NCI-H2227 treated with DMSO at 0.1 percent for 48 hours (cell line): ENCODE measurements at places on chromosomes 5 and 9.

GRCh38 chr5:34552686-34553085, 103.4 kb upstream of the RAI14 start:
- DNase-seq: no peak

GRCh38 chr5:169804861-169805260, 167.8 kb downstream of the DOCK2 start:
- no peak for DNase-seq

GRCh38 chr5:78765116-78765515, 116.5 kb upstream of the LHFPL2 start:
- no peak for DNase-seq

DNA sequence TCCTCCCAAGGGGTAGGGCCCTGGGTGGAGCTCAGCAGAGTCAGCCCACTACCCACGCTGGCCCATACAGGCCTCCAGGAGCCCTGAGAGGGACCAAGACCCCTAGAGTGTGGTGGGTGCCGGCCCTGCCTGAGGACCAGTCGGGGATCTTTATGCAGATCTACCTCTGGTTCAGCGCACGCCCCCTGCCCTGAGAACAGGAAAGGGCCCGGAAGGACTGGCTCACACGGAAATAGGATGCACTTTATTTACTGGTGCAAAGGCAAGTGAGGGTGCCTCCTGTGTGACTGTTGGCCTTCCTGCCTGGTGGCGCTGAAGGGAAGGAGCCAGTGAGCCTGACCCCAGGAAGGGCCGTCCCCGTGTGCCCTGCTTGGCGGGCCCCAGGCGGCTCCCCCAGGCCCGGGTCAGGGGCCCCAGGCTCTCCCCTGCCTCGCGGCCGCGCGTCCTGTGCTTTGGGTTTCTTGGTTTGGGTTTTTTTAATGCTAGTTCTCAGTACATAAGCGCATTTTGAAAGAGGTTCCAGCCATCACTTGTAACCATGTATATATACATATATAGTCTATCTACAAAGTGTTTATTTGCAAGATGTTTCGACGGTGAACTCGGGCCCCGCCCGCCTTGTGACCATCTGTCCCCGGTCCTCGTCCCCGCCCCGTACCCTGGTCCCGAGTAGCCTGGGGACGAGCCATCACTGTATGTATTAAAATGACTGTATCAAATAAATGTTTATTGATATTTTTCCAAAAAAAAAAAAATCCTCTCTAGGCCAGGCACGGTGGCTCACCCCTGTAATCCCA, 76.4 kb upstream of the ROR2 start:
- no peak for DNase-seq

GRCh38 chr5:128144491-128144890, 60.9 kb downstream of the SLC12A2 start:
- DNase-seq: no peak

DNA sequence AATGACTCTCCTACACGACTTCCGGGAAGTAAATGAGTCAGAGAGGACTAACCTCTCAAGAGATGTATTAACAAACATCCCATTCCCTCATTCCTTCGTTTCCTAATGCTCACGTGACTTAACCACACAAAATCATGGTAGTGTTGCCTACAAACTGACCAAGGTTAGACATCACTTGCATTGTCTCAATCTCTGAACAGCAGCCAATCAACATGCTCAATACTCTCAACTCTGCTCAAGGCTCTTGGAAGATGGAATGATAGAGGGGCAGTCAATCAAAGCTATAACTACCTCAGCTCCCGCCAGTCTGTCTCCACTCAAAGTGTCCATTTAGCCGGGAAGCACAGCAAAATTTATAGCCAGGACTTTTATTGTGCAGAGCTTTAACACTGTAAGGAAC, 143.8 kb upstream of the PIK3R1 start:
- DNase-seq: peak; percentile 66

DNA sequence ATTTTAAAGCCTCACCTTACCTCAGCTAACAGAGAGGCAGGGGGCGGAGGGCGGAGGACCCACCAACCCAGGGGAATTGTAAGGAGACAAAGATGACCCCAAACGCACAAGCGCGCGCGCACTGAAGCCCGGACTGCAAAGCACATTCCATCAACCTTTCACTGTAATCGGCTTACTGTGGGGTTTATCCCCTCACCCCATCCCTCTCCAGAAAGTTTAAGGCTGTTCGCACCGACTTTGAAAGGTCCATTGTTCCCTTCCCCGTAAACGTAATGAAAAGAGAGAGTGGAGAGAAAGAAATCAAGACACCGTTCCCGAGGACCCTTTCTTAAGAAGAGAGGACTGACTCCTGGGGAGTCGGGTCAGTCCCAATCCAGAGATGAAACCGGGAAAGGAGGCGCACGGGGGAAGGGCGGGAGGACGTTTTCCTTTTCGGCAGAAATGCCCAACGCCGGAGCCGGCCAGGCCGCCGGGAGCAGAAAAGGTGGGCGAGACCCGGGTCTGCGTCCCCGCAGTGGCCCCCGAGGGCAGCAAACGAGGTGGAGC, 464 bp downstream of the CEMIP2 start:
- no peak for DNase-seq

- DNase-seq: no peak
Measured at GRCh38 chr9:122929796-122930354, 1.4 kb downstream of the ZBTB26 start.

DNA sequence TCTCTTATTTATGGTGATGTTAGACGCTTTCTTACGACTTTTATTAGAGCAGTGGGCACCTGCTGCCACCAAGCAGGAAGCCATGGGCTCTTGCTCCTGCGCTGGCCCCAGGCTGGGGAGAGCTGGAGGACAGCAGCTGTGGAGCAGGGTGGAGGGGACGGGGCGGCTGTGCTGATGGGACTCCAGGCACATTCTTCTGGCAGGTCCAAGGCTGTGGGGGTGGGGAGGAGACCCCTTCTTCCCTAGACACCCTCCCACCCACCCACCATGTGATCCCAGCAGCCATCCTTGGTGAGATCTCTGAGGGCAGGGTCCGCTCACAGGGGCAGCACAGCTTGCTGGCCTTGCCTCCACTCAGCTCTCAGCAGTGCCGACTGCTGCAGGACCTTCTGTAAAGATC, 192.6 kb upstream of the IRX4 start:
- no peak for DNase-seq

DNA sequence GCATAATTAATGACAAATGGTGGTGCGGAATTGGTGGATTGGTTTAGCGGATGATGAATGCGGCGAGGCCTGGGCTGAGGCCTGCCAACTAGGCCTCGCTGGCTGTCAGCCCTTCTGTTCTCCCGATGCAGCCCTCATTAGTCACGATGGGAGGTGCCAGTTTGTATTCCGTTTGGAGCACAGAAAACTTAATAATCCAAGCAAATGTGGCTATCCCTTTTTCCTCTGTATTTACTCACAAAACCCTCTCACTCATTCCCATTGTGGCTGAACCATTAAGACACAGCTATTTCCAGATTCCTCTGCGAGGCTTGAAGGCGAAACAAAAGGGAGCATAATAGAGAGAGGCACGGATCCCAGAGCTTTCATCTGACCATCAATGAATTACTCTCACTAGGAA, 114.3 kb downstream of the MVB12B start:
- DNase-seq: peak; percentile 27

DNA sequence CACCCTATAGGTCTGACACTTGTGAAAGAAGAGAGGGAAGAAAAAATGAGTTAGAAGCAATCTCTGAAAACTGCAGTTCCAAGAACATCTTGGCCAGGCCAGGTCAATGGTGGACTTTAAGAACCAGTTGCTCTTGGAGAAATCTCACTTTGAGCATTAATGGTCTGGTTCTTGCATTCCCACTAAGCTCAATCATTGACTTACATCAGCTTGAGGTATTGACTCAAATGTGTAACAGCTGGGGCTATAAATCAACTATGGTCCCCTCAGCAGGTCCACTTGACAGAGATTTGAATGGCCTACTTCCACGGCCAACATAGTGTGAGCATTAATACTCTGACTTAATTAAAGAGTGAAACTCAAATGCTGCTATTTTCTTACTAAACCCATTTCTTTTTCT, 357.8 kb upstream of the RGMB start:
- no peak for DNase-seq

GRCh38 chr5:1208743-1209488, 7.5 kb downstream of the SLC6A19 start:
- DNase-seq: no peak

GRCh38 chr5:68140763-68141162, 74.8 kb upstream of the PIK3R1 start:
- no peak for DNase-seq

GRCh38 chr9:71514344-71514975, 253.9 kb downstream of the CEMIP2 start:
- DNase-seq: no peak

DNA sequence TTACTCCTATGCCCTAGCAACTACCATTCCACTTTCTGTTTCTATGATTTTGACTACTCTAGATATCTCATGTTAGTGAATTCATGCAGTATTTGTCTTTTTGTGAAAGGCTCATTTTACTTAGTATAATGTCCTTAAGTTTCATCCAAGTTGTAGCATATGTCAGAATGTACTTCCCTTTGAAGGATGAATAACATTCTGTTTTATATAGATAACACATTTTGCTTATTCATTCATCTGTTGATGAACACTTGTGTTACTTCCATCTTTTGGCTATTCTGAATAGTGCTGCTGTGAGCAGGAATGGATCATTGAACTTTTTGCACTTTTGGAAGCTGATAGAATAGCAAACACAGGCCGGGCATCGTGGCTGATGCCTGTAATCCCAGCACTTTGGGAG, 140.2 kb upstream of the MYO10 start:
- no peak for DNase-seq

DNA sequence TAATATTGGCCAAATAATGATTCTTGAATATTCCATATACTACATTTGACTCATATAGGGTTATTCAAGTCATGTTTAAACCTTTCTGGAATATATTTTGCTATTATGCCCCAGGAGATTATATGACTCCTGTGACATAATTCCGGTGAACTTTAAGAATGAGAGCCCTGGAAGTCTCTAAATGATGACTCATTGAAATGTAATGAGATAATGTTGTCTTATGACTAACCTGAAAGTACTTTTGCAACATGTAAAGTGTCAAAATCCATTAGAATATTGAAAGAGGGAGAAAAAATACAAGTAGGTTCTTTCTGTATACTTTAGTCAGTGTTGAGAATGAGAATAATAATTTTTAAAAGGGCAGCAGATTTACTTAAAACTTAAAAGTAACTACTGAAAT, 830.4 kb downstream of the MAT2B start:
- no peak for DNase-seq

DNA sequence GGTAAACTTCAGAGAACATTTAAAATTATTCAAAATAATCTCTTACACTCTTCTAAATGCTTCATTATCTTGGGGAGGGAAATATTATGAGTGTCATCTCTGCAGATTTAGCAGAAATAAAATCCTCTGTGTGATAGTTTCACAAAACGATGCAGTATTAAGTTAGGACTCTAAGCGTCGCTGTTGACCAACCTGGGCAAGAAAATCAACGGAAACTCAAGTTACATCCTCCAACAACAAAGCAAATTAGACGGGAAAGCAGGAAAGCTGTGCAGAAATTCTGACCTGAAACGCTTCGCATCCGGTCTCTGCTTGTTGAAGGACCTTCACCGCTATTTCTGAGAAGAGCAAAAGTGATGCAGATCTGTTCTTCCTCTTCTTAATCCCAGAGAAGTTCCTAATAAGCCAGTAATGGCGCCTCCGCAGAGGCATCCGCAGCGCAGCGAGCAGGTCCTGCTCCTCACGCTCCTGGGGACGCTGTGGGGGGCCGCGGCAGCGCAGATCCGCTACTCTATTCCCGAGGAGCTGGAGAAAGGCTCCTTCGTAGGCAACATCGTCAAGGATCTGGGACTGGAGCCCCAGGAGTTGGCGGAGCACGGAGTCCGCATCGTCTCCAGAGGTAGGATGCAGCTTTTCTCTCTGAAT, at the start of gene PCDHGA6:
PCDHGA6 (plus strand) TSS at position 219 of the 645 bp plus-strand sequence; CDS start at position 412, 193 bp downstream.
- no peak for DNase-seq

DNA sequence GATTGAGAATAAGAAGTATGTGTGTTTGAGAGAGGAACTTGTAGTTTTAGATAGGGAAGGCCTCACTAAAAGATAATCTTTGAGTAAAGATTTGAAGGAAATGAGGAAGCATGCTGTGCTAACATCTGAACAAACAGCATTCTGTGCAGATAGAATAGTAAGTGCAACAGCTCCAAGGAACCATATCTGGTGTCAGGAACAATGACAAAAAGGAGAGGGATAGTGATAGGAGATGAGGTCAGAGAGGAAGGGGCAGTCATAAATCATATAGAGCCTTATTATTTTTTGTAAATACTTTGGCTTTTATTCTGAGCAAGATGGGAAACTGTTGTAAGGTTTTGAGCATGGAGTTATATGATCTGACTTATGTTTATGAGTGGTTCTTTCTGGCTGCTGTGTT, 3.8 kb downstream of the MRPL22 start:
- DNase-seq: no peak

- no peak for DNase-seq
Measured at GRCh38 chr5:38765399-38765861, 80.4 kb upstream of the OSMR start.

DNA sequence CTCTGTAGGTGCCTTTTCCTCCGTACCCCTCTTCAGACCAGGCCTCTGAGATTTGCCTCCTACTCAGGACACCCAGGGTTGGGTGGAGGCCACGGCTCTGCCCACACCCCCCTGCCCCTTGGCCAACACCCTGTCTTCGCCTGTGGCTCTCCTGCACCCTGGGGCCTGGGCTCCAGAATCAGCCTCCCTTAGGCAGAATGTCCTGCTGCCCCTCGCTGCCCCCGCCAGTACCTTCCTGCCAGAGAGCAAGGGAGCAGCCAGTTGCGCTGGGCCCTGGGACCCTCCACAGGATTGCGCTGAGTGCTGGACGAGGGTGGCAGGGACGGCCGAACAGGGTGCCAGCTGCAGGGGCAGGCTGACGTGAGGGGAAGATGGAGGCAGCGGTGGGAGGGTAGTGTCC, 53.5 kb downstream of the COL5A1 start:
- no peak for DNase-seq

- DNase-seq: peak; percentile 10
Measured at GRCh38 chr5:147857302-147858129, 21.0 kb upstream of the SCGB3A2 start.

DNA sequence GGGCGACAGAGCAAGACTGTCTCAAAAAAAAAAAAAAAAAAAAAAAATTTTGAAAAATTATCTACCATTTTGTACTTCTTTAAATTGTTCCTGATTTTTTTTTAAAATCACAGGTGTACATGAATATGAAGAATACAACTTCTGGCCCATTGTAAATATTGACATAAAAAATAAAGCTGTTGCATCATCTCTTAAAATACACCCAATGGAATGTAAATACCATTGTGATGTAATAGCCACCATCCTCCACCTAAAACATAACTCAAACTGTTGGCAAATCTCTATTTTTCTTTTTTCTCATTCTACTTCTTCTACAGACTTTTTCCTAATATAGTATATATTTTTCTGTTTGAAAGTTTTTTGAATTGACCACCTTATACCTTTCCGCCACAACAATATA, 61.0 kb upstream of the TEX48 start:
- DNase-seq: no peak

GRCh38 chr9:114960276-114960675, 29.9 kb upstream of the TNFSF8 start:
- no peak for DNase-seq

- no peak for DNase-seq
Measured at GRCh38 chr5:31023105-31023504, 170.4 kb upstream of the CDH6 start.

GRCh38 chr5:148060881-148061280, 2.9 kb upstream of the SPINK5 start:
- DNase-seq: no peak
